ENCODE measurements at places on chromosomes 16 and 17.

- DNase-seq, result no peak
These were observed 15.5 kb downstream of the MSI2 start for GRCh38 chr17:57271821-57272220.

DNA sequence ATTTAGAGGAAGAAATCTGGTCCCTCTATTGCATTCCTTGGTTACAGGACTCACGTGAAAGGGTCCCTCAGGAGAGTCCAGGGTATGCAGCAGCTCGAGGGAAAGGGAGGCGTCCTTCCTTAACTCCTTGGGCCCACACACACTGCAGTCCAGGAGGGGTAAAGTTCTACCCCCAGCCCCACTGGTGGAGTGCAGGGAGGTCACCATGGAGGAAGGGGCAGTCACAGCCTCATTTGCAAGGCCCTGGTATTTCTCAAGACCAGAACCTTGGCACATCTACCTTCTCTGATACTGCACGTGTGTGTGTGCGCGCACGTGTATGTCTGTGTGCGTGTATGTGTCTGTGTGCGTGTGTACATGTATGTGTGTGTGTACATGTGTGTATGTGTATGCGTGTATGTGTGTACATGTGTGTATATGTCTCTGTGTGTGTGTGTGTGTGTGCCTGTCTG, 11.1 kb downstream of the HIC1 start:
- no peak for DNase-seq

DNA sequence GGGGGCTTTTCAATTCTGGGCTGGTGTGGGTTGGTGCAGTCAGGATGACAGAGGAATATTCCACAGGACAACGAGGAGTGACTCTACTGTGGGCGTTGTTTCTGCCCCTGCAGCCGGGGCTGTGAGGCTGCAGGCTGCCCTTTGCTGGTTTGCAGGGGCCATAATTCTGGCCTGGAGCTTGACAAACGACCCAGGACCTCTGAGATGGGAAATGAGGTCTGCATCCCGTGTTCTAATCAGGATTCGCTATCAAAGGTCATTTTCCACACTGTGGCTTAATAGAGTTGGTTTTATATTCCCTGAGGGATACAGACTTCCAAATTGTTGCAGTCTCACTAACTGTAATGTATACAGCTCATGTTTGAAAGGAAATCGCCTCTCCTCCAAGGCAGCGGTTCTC, 180.9 kb downstream of the RPTOR start:
- DNase-seq, result no peak

- DNase-seq, result no peak
These were observed 128.4 kb upstream of the TNRC6C start for GRCh38 chr17:77829843-77830799.

DNA sequence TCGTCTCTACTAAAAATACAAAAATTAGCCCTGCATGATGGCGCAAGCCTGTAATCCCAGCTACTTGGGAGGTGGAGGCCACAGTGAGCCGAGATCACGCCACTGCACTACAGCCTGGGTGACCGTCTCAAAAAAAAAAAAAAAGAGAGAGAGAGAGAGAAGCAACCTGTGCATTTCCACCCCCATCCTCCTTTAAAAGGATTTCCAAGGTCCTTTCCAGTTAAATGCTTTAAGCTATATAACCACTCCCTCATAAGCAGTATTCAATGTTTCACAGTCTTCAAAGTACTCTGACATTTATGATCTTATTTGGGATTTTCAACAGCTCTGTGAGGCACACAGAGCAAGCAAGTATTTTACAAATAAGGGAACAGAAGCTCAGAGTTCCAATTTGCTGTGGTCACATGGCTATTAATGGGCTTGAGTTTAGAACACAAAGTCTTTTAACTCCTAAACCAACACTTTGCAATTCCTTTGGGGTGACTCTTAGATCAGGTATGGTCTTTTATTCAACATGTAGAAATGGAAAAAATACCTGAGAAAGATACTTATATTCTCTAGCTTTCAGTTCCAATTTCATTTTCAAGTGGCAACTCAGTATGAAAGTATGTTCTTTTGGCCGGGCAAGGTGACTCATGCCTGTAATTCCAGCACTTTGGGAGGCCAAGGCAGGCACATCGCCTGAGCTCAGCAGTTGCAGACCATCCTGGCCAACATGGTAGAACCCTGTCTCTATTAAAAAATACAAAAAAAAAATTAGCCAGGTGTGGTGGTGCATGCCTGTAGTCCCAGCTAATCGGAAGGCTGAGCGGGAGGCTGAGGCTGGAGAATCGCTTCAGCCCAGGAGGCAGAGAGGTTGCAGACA, 31.3 kb downstream of the SPOP start:
- no peak for DNase-seq

GRCh38 chr16:2803545-2804195, 5.4 kb downstream of the PRSS41 start:
- DNase-seq, result no peak

GRCh38 chr17:17060001-17060922, 18.0 kb downstream of the MPRIP start:
- no peak for DNase-seq

- no peak for DNase-seq
These were observed 251.7 kb upstream of the IRX3 start for GRCh38 chr16:54538276-54538675.

- peak; percentile 89 for DNase-seq
These were observed 1.7 kb downstream of the SLFN5 start for GRCh38 chr17:35244341-35245195.

- DNase-seq, result no peak
These were observed 373.0 kb upstream of the DYNLRB2 start for GRCh38 chr16:80167657-80168390.

- DNase-seq, result no peak
These were observed 74.5 kb downstream of the KATNIP start for GRCh38 chr16:27624154-27625049.

DNA sequence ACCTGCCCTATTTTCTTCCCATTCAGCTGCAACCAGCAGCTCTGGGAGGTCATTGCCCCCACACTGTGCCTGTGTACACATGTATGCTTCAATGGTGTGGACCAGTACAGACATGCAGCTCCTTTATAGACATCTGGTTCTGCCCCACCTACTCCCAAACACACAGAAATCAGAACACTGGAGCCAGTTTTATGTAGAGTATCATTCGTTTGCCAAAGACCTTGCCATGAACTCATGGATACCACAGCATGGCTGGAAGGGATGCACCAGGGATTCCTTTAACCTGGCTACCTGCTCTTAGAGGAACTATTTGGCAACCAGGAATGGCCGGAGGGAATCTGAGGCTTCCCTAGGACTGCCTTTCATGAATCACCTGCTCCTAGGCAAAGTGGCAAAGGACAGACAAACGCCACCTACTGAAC, 60.4 kb downstream of the ZFHX3 start:
- no peak for DNase-seq

DNA sequence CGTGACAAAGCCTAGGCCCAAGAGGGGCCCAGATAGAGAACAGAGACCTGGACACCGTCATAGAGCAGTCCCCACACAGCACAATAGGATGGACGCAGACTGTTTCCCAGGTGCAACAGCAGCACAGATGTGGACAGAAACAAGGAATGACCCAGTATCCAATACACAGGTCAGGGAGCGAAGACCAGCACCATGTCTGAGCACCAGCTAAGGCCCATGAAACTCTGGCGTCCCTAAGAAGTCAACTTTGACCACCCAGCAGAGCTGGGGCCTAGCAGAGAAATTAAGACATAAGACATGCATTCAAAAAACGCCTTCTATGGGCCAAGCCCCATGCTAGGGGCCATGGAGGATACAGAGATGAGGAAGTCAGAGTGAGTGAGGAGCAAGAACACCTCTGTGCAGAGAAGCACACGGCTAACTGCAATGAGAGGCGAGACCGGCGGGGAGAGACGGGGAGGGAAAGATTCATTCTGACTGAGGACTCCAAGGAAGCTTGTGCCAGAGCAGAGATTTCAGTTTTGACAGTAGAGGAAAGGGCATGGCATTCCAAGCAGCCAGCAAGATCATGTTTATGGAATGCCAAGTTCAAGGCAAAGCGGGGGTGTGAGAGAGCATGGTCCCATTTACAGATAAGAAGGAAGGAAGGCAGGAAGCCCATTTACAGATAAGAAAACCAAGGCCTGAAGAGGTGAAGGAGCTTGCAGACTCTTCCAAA, 50.8 kb downstream of the PITPNM3 start:
- DNase-seq, result no peak

- DNase-seq, result no peak
These were observed 17.5 kb downstream of the ALOX15B start for GRCh38 chr17:8056232-8056975.

- DNase-seq, result peak; percentile 91
These were observed 11.2 kb downstream of the ENPP7 start for GRCh38 chr17:79741751-79742588.

DNA sequence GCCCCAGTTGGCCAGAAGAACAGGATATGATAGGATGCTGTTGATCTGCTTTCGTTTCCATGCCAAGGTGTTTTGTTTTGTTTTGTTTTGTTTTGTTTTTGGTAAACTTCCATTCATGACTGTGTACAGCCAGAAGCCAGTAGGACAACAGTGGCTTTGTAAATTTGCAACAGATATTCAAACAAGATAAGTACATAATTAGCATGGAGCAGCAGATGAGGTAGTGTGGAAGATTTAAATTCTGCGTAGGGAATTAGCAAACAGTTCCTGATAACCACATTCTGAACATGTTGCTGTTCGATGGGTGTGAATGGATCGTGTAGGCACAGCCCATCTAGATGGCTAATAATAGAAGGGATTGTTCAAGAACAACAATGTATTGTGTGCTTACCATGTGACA, 1080.1 kb upstream of the RBFOX1 start:
- DNase-seq, result no peak

DNA sequence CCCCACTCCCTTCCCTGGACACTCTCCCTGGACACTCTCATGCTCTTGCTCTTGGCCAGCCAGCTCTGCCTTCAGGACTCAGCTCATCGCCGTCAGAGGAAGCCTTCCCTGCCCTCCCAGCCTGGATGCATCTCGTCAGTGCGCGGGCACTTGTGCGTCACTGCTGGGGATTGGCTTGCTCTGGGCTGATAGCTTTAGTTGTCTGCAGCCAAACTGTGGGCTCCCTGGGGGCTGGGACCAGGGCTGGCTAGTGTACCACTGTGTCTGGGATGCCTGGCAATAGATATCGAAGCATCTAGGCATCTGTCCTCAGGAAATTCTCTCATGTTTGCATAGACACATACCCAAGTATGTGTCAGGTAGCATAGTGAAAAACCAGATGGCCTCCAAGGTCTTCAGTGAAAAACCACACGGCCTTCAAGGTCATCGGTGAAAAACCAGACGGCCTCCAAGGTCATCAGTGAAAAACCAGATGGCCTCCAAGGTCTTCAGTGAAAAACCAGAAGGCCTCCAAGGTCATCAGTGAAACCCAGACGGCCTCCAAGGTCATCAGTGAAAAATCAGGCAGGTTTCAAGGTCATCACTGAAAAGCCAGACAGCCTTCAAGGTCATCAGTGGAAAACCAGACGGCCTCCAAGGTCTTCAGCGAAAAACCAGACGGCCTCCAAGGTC, 72.0 kb downstream of the CMIP start:
- DNase-seq, result no peak

GRCh38 chr16:27428026-27428785, 26.2 kb downstream of the IL21R start:
- DNase-seq, result peak; percentile 45

GRCh38 chr17:50414808-50415207, 11.2 kb upstream of the ACSF2 start:
- DNase-seq, result no peak

GRCh38 chr17:79041723-79042420, 17.9 kb downstream of the C1QTNF1 start:
- DNase-seq, result no peak

GRCh38 chr16:66299349-66299748, 67.1 kb upstream of the CDH5 start:
- DNase-seq, result peak; percentile 15

DNA sequence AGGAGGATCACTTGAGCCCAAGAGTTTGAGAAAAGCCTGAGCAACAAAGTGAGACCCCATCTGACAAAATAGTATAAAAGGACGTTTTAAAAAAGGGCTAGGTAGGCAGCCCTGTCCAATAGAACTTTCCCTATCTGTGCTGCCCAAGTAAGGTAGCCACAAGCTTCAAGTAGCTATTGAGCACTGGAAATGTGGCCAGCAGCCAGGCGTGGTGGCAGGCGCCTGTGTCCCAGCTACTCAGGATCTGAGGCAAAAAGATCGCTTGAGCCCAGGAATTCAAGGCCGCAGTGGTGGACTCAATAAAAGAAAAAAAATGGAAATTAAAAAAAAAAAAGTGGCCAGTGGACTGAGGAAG, 1.5 kb upstream of the NQO1 start:
- no peak for DNase-seq

GRCh38 chr16:5768445-5768844, 670.9 kb upstream of the EEF2KMT start:
- DNase-seq, result no peak

DNA sequence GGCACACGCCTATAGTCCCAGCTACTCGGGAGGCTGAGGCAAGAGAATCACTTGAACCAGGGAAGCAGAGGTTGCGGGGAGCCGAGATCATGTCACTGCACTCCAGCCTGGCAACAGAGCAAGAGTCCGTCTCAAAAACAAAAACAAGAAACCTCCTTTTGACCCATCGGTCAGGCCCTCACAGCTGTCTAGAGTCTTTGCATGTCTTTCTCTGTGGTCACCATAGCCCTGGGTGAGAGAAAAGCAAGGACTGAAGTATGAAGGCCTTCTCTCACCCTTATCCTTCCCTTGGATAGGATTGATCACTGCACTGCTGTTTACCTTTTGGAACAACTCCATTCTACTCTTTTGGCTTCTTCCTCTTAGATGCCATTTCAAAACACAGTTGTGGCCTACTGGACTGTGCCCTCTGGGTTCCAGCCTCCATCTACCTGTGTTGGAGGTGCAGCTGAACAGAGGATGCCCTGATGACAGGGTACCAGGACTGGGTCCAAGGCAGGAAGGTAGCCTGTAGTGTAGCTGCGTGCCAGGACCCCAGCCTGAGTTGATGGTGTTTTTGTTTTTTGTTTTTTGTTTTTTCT, 37.1 kb downstream of the LDHD start:
- no peak for DNase-seq

DNA sequence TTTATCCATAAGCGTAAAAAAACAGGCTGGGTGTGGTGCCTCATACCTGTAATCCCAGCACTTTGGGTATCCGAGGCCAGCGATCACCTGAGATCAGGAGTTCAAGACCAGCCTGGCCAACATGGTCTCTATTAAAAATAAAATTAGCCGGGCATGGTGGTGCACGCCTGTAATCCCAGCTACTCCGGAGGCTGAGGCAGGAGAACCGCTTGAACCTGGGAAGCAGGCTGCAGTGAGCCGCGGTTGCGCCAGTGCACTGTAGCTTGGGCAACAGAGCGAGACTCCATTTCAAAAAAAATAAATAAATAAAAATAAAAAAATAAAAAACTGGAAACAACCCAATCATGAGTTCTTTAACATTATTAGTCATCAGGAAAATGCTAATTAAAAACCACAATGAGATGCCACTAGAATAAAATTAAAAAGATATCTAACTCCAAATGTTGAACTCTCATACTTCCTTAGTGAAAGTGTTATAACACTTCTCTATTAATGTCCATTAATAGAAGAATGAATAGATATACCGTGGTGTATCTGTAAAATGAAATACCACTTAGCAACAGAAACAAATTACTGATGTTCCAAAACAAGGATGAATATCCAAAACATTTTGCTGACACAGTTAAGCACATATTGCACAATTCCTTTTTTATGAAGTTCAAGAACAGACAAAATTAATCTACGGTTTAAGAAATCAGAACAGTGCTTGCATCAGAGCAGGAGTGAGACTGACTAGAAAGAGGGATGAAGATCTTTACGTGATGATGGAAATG, 13.1 kb downstream of the MPHOSPH6 start:
- DNase-seq, result no peak

Measured in activated CD8-positive, alpha-beta memory T cell treated with anti-CD3 and anti-CD28 coated beads, Interleukin-2, amount 50 U/mL, for 48 hours (primary cell).